ENCODE measurements at places on chromosomes 11 and 22.
A peak's percentile ranks its signal among the peaks of the same experiment; 100 is the strongest.

DNA sequence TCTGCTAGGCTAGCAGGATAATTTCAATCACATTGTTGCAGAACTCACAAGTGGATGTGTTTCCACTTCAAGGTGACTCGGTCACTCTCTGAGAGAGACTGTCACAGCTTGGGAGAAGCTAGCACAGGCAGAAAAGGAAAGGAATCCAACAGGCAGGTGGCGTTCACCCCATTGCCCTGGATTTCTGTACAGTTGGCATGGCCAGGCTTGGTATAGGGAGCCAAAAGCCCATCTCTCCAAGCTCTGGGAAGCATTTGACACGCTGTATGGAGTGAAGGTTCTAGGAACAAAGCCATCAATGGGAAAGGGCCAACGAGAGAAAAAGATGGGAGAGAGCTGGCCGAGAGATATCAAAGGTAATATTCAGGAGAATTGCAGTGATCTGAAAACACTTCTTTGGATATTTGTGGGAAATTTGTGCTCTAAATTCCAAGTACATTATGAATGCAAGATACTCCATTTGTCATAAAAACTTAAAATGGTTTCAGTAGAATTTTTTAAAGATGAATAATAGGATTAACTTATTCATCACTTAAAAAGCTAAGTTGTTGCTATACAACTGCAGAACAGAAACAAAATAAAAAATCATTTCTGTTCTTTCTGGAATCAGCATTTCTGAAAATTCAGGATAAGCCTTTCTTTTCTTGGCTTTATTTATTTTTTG, 223.5 kb upstream of the NTM start:
- DNase-seq: no peak

DNA sequence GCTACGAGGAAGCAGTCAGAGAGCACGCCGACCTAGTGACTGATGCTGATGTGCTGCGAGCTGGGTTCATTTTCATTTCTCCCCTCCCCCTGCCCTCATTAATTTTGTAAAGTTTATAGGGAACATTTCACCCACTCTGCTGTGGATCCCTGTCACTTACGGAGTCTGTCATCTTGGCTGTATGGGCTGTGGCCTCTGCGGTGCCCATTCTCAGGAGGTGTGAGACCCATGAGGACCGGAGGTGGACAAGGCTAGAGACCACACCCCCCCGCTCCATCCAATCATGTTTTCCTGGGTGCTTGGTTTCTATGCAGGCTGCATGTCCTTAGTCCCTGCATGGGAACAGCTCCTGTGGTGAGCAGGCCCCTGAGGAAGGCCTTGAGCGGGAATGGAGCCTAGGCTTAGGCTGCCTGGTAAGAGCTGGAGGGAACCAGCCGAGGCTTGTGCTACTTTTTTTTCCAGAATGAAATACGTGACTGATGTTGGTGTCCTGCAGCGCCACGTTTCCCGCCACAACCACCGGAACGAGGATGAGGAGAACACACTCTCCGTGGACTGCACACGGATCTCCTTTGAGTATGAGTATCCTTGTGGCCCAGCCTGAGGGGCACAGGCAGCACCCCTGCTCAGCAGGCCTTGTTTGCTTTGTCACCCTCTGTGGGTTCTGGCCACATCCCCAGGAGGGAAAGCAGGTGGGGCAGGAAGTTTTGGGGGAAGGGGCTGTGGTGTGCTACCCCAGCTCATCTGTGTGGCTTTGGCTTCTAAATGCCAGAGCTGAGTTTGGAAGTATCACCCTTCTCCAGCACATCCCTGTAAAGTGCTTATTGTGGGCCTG, 19.1 kb downstream of the CLDN5 start:
- no peak for DNase-seq

GRCh38 chr11:36586543-36586942, 7.8 kb upstream of the IFTAP start:
- DNase-seq: no peak

- DNase-seq: no peak
Measured at GRCh38 chr11:133601641-133602040, 69.3 kb upstream of the OPCML start.

GRCh38 chr11:78742430-78742829, 167.8 kb upstream of the NARS2 start:
- peak; percentile 90 for DNase-seq

GRCh38 chr11:5197536-5197935, 2.9 kb downstream of the OR51V1 start:
- no peak for DNase-seq

- peak; percentile 67 for DNase-seq
Measured at GRCh38 chr11:43905813-43906241, 25.2 kb downstream of the ALKBH3 start.

- DNase-seq: peak; percentile 29
Measured at GRCh38 chr11:113475160-113475761, at the start of gene DRD2. DRD2 (minus strand) TSS chr11:113475398; CDS start chr11:113424651, 50,747 bp downstream.

DNA sequence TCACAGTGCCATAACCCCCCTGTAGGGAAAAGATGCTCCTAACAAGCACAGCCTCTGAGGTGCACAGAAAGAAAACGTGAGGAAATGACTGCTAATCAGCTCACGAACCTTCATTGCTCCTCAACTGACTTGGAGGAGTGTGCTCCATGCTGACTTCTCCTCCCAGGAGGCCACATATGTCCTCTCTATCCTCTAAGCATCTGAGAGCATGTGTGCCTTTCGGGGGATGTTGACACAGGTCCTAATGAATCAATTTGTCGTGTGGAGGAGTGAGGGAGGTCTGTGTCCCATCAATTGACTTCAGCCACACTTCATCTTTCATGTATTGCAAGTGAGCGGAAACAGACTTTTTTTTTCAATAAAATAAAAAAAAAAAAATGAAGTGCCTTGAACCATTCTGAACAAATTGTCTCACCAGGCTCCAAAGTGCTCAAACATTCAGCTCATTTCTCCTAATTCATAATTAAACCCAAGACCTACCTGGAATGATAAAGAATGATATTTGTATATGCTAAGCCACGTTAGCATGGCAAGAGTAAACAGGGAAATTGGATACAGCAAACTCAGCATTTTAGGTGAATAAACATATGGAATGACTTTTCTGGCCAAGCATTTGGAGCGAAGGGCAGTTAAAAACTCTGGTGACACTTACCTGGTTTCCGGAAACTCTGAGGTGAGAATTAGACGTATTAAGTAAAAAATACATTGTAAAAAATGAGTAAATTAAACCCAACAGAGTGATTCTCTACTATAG, 317.6 kb upstream of the FAT3 start:
- DNase-seq: no peak

GRCh38 chr22:27972732-27973698, 54.0 kb upstream of the PITPNB start:
- DNase-seq: no peak

GRCh38 chr11:23688835-23689234, 808.0 kb upstream of the LUZP2 start:
- no peak for DNase-seq

DNA sequence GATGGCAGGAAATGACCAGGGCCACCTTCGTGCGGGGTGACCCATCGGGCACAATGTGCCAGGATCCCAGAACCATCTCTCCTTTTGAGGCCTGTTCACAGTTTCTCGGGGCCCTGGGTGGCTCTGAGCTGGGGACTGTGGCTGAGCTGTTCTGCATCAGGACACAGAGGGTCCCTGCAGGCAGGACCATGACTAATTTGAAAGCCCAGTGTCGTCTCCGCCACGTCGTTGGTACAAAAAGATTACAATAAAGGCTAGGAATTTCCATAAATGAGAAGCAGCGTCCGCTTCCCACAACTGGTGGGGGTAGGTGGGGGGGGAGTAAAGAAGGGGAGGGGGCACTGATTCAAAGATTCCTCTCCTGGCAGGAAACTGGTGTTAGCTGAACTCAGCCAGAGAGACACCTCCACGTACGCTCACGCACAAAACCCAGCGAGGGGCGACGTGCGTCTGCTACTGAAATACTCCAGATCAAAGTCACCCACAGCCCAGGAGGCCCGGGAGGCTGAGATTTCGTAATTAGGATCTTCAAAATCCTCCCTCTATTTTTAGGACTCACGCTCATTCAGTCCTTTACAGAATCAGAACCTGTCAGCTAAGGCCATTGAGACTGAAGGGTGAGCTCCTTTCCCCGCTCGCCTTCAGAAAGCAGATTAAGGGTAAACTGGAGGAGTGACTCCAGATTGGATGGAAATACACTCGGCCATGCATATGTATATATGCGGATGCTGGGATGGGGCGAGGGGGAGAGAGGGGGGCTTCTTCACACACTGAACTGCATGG, 11.0 kb downstream of the MN1 start:
- no peak for DNase-seq

DNA sequence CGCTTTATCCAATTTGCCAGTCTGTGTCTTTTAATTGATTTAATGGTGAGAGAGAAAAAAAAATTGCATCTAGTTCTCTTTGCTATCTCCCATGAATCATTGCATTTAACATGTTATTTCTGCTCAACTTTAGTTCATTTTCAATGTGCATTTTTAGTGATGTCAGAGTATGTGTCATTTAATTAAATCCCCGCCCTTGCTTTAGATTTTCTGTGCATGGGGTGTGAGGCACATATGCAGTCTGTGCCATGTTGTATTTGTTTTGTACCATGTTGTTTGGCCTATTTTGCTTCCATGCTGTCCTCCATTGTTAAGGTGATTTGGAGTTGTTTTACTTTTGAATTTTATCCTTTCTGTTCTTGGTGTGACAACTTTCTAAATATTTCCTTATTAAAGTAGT, 8.3 kb upstream of the NCR3LG1 start:
- no peak for DNase-seq

GRCh38 chr11:78414321-78415051, 3.1 kb downstream of the GAB2 start:
- DNase-seq: no peak

DNA sequence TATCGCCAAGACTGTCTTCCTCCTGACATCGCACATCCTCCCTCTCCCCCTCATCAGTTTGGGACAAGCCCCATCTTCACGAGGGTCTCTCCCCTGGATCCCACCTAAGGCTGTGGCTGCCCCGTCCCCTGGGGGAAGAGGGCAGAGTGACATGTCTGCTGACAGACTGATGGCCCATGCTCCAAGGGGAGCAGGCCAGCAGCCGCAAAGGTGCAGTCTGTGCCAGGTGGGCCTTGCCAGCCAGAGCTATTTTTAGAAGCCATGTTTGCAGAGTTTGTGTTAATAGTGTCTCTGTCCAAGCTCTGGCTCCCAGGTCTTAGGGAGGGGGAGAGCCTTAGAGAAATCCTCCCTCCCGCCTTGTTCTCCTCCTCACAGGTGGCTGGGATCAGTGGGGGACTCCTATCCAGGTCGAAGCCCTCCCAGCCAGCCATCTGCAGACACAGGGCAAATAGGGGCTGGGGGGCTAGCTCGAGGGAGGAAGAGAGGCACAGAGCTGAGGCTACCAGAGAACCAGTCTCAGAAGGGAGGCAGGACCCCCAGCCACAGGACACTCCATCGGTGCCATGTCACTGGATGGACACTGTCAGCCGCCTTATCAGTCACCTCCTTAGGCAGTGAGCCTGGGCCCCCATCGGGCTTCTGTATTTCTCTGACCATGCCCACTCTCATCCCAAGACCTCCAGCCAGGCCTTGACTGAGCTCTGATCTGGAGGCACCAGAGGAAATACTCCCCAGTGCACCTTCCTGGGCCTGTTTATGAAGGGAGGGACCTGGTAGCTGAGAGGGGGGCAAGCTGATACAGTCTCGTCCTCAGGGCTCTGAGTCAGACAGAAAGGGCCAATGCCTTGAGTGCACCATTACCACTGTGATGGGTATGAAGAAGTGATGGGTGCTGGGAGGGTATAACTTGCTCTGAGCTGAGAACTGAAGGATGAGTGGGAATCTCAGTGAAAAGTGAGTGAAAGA, 49.3 kb downstream of the CHRDL2 start:
- DNase-seq: peak; percentile 74

- no peak for DNase-seq
Measured at GRCh38 chr11:17936790-17937189, 76.1 kb downstream of the SERGEF start.

- DNase-seq: no peak
Measured at GRCh38 chr22:42972649-42973535, 42.1 kb downstream of the PACSIN2 start.

GRCh38 chr11:75786101-75786736, 17.6 kb downstream of the DGAT2 start:
- DNase-seq: no peak

GRCh38 chr22:44554411-44554810, 56.4 kb upstream of the RTL6 start:
- DNase-seq: no peak

- no peak for DNase-seq
Measured at GRCh38 chr22:38713921-38714320, 8.2 kb downstream of the GTPBP1 start.

DNA sequence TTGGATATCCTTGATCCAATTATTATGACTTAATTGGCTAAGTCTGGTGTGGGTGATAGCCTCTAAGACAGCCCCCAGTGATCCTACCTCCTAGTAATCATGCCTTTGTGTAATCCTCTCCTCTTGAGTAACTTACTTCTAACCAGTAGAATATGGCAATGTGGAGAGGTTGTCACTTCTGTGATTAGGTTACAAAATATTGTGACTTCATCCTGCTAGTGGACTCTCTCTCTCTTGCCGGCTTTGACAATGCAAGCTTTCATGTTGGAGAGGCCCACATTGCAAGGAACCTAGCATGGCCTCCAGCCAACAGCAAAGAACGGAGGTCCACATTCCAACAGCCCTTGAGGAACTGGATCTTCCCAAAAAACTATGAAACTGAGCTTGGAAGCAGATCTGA, 19.5 kb downstream of the YPEL4 start:
- DNase-seq: no peak

- no peak for DNase-seq
Measured at GRCh38 chr11:5837695-5838094, 4.0 kb downstream of the OR52E6 start.

DNA sequence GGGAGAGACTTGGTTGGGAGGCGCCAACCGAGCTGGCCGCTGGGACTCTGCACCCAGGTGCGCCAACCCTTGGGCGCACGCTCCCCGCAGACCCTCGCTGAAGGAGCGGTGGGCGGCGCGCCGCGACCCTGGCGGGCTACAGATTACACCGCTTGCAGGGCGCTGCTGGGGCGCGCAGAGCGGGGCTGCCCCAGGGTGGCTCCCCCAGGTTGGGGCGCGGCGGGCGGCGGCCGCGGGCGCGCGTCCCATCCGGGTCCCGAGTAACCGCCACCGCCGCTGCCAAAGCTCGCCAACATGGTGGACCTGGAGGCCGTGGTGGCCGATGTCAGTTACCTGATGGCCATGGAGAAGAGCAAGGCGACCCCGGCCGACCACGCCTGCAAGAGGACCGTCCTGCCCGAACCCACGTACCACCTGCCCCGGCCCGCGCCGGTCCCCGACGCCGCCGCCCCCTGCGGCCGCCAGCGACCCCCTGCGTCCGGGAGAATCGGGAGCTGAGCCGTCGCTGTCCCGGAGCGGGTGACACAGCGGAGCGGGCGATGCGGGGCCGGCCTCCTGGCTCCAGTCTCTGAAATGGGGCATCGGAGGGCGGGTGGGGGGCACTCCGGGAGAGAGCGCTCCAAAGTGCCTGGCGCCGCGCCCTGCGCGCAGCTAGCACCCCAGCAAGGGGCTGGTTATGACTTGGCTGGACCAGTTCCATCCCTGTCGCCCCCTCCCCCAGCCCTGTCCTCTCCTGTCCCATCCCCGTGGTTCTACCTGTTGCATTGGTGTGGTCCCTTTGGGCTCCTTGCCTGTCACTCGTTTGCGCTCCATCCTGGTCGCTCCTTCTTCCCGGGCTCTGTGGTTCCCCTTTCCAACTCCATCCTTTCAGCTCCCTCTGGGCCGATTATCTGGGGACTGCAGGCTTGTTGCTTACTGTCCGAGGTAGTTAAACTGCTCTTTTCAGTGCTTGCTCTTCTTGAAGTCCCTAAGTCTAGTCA, 143.3 kb upstream of the GRK3 start:
- peak; percentile 36 for DNase-seq

- DNase-seq: no peak
Measured at GRCh38 chr11:70680781-70681281, 282.5 kb downstream of the CTTN start.

Measured in NCI-H2081 (cell line).